ENCODE measurements at places on chromosomes 2 and 18.

DNA sequence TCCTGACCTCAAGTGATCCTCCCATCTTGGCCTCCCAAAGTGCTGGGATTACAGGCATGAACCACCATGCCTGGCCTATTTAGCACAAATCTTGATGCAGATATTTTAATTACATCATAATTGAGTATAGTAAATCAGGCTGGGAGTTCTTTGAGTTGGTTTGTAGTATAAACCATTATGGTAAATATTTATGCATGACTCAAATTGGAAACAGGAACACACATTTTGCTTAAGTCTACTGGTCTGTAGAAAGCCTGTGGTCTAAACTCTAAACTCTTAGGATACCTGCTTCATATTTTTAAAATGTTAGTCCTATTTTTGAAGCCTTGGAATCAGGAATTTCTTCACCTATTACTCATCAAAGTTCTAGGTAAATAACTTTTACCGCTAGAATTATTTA is 16.8 kb downstream of the ASXL3 start:
- no peak for DNase-seq

GRCh38 chr2:190763901-190764514 is 115.1 kb downstream of the NAB1 start:
- no peak for DNase-seq

GRCh38 chr2:235347691-235348090 is 146.2 kb upstream of the AGAP1 start:
- no peak for DNase-seq

DNA sequence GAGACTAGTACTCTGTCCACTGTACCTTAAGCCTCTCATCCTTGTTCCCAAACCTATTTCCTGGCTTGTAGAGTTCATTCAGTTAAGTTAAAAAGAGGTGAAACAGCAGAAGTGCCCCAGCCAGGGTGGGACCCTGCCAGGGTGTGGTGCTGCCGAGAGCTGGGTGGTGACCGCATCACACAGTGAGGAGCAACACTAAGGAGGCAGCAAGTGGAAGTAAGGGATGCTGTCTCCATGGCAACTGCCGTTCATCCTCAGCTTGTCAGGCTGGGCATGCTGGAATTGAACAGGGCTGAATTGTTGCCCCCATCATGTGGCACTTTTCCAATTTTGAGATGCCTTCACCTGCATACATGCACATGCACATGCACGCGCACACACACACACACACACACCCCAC is 77.0 kb downstream of the VSNL1 start:
- no peak for DNase-seq

DNA sequence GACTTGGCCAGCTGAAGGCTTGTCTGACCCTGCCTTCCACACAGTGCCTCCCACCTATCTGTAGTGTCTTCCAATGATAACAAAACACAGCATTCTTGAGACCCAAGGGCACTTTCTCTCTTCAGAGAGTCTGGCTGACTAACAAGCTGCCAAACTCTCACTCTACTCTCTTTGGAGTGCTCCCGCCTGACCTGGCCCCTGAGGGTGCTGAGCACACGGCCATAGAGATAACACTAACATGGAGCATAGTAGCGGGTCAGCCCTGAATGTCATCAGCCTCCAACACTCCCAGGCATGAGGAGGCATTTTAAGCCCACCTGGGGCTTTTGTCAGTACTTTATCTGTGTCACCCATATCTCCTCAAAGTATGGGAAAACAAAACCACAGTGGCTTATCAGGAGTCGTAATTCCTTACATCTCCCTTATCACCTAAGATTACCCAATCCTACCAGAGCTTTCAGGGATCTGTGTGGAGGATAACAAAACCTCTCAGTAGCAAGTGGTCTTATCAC is 160.3 kb upstream of the TCF4 start:
- no peak for DNase-seq

DNA sequence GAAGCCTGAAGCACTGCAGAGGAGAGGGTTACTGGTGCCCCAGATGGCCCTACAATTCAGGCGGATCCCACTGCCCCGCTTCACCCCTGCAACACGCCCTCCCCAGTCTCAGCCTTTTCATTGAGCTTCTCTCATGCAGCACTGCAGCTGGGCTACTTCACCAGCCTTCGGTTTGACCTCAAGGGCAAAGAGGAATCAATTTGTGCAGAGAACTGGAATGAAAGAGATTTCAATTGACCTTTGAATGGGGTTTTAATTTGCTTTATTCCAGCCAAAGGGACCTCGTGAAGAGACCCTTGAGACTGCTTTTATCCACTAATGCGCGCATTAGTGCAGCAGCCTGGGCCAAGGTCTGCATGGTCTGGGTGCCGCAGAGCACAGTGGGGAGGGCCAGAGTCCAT is 8.8 kb upstream of the POMC start:
- no peak for DNase-seq

DNA sequence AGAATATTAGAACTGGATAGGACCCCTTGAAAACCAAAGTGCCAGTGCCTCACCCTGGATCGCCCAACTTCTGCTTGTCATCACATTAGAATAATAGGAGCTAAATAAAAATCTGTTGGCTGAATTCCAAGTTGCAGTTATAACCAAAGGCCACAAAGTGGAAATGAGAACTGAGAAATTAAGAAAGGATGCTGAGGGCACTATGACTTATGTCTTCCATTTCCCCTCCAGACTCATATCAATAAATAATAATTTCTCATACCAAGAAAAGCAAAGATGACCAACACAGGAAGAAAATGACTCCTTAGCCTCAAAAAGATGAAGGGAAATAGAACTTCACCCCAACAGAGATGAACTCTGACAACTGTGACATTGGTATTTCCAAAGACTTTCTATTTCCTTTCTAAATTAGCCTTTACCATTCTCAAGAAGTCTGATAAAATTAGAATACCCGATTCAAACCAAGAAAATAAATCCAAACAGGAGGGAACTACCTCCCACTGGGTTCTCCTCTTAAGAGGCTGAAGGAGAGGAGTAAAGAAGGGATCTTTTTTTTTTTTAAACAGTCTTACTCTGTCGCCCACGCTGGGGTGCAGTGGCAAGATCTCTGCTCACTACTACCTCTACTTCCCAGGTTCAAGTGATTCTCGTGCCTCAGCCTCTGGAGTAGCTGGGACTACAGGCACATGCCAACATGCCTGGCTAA is 46.5 kb upstream of the EPG5 start:
- no peak for DNase-seq

DNA sequence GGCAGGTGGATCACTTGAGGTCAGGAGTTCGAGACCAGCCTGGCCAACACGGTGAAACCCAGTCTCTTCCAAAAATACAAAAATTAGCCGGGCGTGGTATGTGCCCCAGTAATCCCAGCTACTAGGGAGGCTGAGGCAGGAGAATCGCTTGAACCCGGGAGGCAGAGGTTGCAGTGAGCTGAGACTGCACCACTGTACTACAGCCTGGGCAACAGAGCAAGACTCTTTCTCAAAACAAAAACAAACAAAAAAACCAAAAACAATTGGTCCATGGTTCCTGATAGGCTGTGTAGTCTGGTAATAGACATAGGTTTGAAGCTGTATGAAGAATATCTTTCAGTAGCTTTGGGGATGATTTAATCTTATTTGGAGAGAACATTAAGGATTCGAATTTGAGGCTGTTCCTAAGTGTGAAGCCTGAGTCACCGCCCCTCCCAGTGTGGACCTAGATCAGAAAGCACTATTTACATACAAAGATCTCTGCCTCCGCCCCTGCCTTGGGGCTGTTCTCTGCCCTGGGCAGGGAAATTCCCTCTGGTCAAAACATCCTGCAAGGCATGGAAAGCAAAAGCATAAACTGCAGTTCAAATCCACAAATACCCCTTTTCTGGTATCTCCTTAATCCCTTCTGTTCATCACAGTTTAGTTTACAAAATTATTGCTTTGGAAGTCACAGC is 52.8 kb upstream of the PMAIP1 start:
- no peak for DNase-seq

GRCh38 chr2:196544906-196545433 is 94.5 kb upstream of the CCDC150 start:
- DNase-seq = no peak

DNA sequence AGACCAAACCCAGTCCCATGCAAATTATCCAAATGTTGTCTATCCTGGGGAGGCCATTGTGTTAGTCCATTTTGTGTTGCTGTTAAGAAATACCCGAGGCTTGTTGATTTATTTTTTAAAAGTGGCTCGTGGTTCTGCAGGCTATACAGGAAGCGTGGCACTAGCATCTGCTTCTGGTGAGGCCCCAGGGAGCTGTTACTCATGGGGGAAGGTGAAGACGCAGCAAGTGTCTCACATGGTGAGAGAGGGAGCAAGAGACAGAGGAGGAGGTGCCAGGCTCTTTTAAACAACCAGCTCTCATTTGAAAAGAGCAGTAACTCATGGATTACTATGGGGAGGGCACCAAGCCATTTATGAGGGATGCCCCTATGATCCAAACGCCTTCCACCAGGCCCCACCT is 80.3 kb upstream of the ARL4C start:
- no peak for DNase-seq

DNA sequence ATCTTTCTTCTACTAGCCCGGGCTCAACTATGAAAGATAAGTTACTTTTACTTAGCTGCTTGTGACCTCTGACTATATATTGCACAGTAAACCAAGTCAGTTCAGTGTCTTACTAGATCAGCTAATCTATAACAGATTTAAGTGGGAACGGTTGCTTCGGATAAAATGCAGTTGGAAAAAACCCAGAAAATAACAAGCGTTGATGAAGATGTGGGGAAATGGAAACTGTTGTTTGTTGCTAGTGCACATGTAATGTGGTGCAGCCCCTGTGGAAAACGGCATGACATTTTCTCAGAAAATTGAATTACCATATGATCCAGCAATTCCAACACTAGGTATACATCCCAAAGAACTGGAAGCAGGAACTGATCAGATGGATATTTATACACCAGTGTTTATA is 248.5 kb downstream of the PRKCE start:
- no peak for DNase-seq

GRCh38 chr18:24850532-24850931 is 390.1 kb downstream of the HRH4 start:
- DNase-seq = no peak

DNA sequence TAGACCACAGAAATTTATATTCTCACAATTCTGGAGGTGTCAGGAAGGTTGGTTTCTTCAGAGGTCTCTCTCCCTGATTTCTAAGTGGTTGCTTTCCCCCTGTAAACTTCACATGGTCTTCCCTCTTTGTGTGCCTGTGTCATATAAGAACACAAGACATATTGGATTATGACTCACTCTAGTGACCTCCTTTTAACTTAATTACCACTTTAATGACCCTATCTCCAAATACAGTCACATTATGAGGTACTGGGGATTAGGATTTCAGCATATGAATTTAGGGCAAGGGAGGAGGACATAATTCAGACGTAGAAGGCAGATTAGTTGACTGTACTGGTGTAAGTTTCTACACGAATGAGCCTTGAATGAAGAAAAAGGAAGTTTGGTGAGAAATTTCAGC is 38.2 kb upstream of the EPHA4 start:
- DNase-seq = no peak

GRCh38 chr2:214410128-214410775 is 602 bp upstream of the VWC2L start:
- no peak for DNase-seq

DNA sequence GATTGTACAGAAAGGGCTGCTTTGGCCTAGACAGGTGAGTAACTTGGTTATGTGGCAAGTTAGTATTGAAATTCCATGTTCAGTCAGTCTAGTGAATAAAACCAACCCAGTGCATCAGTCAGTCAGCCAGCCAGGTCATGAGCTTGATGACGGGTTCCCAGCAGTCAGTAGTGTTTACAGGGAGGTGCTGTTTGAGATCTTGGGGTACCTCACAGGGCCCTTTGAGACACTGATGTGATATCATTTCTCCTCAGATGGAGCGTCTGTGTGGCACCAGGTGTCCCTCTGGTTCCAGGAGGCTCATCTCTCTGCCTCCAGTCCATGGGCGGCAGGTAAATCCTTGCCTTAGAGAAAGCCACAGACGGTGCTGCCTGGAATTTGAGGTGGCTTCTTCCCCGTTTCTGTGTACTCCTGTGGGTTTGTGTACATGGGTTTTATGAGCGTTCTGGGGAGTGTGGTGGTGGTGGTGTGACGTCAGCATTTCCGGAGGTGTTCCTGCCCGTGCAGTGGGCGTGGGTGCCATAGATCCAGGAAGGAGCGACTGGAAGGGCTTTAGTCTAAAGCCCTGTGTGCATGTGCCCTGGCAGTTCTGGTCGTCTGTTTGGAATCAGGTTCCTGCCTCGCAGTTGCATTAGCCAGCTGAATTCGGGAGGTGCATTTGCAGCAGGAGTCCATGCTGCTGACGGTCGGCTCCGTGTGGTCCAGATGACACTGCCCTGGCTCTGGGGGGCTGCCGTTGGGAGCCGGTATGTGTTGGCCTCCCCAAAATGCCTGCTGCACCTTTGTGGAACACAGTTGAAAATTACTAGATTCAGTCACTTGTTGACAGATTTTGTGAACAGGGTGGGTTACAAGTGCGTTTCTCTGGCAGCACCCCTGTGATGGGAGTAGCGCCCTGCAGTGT is 2.1 kb downstream of the CTDP1 start:
- peak; percentile 41 for DNase-seq

DNA sequence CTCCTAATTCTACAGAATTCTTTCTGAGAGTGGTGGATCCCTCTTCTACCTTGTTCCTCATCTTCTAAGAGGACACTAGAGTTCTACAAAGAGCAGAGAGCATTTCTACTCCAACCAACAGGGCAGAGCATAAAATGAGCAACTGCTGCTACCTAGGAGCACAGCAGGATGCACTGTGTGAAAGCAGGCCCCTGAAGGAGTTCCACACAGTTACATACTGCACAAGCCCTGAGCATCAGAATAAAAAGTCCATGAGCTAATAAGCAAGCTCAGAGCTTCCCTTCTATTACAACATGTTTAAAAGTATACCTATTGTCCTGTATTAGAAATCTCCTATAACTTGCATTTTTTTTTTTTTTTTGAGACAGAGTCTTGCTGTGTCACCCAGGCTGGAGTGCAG is 8.4 kb downstream of the FHL2 start:
- no peak for DNase-seq

- no peak for DNase-seq
Measured at GRCh38 chr2:70938586-70938950, 2.9 kb downstream of the ATP6V1B1 start.
